Stimulated activated CD4-positive, alpha-beta T cell treated with anti-CD3 and anti-CD28 coated beads, Interleukin-15, amount 100 ng/mL, for 24 hours (primary cell): ENCODE measurements at places on chromosomes 2 and 18.

DNA sequence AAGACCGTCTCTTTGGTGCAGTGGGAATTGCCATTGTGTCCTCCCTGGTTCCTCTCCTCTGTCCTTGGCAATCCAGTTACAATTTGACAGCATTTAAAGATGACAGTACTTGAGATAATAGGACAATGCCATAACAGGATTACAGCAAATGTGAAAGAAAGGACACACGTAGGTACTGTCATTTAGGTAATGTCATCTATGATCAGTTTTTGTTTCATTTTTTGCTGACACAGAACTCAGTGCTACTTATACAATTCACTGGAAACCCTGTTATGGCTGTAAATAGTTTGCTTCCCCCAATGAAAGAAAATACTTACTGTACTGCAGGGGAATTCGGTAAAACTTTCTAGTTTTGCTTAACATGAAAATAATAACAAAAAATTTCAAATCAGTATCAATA lies 65.2 kb downstream of the BCL11A start:
- no peak for DNase-seq

DNA sequence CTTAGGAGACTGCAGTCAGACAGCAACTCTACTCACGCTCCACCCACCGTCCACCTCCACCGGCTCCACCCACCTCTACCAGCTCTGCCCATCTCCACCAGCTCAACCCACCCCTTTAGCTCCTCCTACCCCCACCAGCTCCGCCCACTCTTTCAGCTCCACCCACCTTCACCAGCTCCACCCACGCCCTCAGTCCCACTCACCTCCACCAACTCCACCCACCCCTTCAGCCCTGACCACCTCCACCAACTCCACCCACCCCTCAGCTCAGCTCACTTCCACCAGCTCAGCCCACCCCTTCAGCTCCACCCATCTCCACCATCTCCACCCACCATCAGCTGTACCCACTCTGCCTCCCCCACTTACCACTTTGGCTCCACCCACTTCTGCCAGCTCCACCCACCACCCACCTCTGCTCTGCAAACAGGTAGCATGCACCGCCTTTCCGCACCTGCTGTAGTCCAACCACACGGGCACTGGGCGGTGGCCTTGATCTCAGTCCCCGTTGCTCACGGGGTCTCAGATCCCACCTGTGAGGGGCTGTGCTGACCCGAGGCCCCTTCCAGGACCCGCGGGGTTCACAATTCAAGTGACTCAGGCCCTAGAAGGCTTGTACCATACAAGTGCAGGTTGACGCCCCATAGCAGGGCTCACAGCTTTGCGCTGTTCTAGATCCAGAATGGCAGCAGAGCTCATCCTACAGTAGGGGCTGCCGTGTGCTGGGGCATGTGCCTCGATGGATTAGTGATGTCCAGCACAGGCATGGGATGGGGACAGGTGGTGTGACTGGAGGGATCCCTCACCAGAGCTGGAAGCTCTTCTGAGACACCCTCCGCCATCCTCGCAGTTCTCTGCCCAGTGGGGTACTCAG lies 77.2 kb upstream of the OTOS start:
- DNase-seq, result no peak

GRCh38 chr2:134232461-134232860 lies 21.4 kb upstream of the MGAT5 start:
- no peak for DNase-seq

DNA sequence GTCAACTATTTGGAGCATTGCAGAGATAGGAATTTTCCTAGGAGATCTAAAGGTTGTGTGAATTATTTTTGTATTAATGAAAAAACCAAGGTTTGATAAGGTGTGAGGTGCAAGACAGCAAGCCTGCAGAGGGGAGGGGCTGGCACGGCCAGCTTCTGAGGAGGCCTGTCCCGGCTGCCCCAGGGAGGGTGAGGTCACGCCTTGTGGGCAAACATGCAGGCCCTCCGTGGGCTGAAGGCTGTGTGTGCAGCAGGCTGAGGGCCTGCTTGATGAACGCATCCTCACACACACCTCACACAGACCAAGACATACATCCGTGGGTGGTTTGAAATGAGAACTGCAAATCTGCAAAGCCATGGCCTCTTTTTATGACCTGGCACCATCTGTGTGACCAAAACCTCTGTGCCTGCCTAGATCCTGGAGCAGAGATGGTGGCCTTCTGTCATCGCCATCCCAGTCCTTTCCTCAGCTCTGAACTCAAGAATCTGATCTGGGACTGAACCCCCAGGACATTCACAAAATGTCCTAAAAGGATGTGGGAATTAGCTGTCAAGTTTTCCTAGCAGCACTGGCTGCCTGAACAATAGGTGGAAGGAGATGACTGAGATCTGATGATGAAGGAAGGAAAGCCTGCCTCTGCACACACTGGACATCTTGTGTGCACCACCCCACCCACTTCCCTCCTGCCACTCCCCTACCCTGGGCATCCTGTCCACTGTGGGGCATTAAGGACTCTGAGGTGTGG lies 102.4 kb upstream of the MGAT4A start:
- DNase-seq, result no peak

- DNase-seq, result no peak
Observed at GRCh38 chr2:100423631-100424030, 6.2 kb upstream of the CHST10 start.

GRCh38 chr18:67961701-67962440 lies 445.4 kb upstream of the DSEL start:
- no peak for DNase-seq

DNA sequence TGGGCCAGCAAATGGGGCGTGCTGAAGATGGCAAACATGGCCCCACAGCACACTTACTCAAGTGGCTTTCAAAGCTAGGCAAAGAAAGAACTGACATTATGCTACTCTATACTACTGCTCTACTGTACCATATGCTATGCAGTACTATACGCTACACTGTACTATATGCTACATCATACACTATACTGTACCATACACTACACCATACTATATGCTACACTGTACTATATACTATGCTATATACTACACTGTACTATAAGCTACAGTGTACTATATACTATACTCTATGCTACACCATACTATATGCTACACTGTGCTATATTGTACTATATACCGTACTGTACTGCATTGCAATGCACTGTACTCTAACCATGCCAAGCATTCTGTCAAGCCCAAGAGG lies 243.7 kb upstream of the TMEM200C start:
- DNase-seq, result no peak

- DNase-seq, result peak; percentile 60
Observed at GRCh38 chr2:85999061-85999831, 106.4 kb downstream of the POLR1A start.

GRCh38 chr2:41736586-41736985 lies 311.2 kb upstream of the PKDCC start:
- DNase-seq, result no peak

- no peak for DNase-seq
Observed at GRCh38 chr2:180553094-180553715, 427.2 kb upstream of the UBE2E3 start.

DNA sequence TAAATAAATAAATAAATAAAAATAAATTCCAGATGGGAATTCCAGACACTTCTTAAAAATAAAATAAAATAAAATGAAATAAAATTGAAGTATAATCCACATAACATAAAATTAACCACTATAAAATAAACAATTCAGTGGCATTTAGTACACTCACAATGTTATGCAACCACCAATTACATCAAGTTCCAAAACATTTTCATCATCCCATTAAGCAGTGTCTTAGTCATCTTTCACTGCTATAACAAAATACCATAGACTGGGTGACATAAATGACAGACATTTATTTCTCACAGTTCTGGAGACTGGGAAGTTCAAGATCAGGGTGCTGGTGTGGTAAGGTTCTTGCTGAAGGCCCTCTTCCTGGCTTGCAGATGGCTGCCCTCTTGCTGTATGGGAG lies 22.6 kb upstream of the PROKR1 start:
- DNase-seq, result no peak

- no peak for DNase-seq
Observed at GRCh38 chr2:134465228-134466105, 211.6 kb downstream of the MGAT5 start.

- DNase-seq, result no peak
Observed at GRCh38 chr2:25710750-25711149, 37.4 kb upstream of the DTNB start.

- DNase-seq, result no peak
Observed at GRCh38 chr2:167404627-167405284, 516.5 kb downstream of the XIRP2 start.

GRCh38 chr2:120804459-120804858 lies 68.8 kb downstream of the GLI2 start:
- no peak for DNase-seq

- no peak for DNase-seq
Observed at GRCh38 chr2:204066051-204066450, 129.5 kb downstream of the ICOS start.

GRCh38 chr2:11729362-11730212 lies 16.8 kb upstream of the LPIN1 start:
- no peak for DNase-seq

GRCh38 chr18:50869150-50869549 lies 9.8 kb upstream of the ME2 start:
- DNase-seq, result no peak

DNA sequence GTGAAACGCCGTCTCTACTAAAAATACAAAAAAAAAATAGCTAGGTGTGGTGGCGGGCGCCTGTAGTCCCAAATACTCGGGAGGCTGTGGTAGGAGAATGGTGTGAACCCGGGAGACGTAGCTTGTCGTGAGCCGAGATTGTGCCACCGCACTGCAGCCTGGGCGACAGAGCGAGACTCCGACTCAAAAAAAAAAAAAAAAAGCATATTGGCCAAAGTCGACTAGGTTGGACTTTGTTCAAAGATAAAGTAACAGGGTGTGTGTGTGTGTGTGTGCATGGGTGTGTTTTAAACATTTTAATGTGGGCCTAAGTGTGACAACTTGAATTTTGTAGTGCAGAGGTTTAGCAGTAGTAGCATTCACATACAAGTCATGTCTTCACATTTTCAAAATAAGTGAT lies 11.7 kb downstream of the GEMIN6 start:
- no peak for DNase-seq

DNA sequence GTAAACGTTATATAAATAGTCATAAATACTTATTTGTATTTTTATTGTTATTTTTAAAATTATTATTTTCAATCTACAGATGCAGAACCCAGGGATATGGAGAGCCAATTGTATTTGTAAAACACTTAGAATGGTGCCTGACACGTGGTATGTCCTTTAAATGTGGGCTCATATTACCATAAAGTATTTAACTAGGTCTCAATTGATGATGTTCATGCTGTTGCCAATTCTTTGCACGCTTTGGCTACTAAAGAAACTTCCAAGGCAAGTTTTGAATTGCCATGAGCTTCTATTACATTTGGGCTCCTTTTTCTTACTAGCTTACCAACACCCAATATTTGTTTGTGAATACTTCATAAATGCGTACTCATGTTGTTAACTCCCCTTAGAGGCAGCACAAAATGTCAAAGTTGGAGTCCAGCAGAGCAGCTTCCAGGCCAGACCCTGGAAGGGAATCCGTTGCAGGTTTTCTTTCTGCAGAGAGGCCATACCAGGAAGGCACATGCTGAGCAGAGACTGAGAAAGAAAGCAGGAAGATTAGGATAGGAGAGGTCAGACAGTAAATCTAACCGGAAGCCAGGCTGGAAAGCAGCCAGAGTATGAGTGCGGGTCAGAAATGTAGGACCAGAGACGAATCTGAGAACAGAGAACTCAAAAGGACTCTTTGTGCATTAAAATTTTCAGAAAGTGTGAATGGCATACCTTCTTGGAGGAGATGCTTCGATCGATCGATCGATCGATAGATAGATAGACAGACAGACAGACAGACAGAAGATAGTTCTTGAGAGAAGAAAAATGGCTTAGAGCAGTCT lies 4.2 kb upstream of the NOSTRIN start:
- DNase-seq, result no peak

GRCh38 chr18:31791817-31792579 lies 31.3 kb upstream of the SLC25A52 start:
- DNase-seq, result no peak

GRCh38 chr18:12076424-12077140 lies 17.1 kb upstream of the ANKRD62 start:
- peak; percentile 18 for DNase-seq

DNA sequence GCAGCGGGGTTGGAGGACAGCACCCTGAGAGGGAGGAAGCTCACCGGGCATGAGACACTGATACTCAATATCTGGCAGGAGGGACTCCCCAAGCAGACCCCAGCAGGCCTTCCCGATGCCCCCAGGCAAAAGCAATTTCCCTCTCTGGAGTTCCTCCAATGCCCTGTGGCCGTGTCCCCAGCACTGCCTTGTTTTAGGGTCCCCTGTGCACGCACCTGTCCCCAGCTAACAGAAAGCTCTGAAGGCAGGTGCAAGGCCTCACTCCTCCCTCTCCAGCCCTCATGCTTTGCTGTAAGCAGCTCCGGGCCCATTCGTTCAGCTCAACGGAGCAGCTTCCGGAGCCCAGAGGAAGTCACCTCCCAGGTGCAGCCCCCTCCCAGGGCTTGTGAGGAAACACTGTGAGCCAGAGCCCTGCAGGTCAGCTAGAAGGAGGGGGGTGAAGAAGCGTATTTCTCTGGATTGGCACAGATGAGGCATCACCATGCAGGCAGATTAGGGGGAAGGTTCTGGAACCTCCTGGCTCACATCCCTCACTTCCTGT lies 50.3 kb upstream of the ID2 start:
- no peak for DNase-seq

- DNase-seq, result no peak
Observed at GRCh38 chr2:48175254-48175653, 269.0 kb upstream of the FBXO11 start.

GRCh38 chr2:133266926-133267590 lies 301.2 kb downstream of the NCKAP5 start:
- DNase-seq, result no peak

- DNase-seq, result no peak
Observed at GRCh38 chr2:6993229-6993640, 76.0 kb downstream of the RNF144A start.

DNA sequence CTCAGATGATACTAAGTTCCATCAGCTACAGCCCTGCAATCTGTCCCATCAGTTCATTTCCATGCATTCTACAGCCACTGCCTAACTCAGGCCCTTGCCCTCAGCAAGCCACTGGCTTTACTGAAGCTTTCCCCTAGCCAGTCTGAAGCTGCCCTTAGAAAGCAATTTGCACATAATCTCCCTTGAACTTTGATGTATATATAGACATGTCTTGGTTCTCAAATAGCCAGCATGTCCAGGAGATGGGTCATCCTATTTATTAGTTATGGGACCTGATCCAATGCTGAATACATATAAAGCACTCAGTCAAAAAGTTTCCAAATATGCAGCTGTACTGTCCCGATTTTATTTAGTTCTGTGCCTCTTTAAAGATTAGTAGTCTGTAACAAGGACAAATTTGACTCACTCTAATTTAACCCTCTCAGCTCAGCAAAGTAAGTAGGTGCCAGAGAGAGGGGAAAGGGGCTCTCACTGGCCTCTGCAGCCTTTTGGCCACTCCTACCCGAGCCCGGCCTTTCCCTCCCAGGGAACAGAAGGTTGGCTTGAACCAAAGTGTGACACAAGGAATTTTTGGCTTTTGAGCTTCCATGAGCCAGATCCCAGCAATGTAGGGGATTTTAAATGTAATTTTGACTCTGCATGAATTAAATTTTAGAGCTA lies 70.7 kb downstream of the CCDC93 start:
- DNase-seq, result no peak

GRCh38 chr18:55699233-55699765 lies 111.3 kb upstream of the TCF4 start:
- no peak for DNase-seq

- DNase-seq, result no peak
Observed at GRCh38 chr2:236613612-236614011, 44.0 kb downstream of the ACKR3 start.
